ENCODE measurements at places on chromosomes 1 and 21.

- DNase-seq = no peak
Observed at GRCh38 chr1:224407571-224408293, 26.9 kb downstream of the WDR26 start.

GRCh38 chr1:12251442-12251841 lies 21.6 kb downstream of the VPS13D start:
- no peak for DNase-seq

GRCh38 chr1:175683491-175684298 lies 59.7 kb downstream of the TNR start:
- DNase-seq = no peak

- DNase-seq = no peak
Observed at GRCh38 chr1:45880930-45881329, 77.5 kb downstream of the MAST2 start.

- no peak for DNase-seq
Observed at GRCh38 chr1:45430490-45430889, 60.5 kb downstream of the TESK2 start.

DNA sequence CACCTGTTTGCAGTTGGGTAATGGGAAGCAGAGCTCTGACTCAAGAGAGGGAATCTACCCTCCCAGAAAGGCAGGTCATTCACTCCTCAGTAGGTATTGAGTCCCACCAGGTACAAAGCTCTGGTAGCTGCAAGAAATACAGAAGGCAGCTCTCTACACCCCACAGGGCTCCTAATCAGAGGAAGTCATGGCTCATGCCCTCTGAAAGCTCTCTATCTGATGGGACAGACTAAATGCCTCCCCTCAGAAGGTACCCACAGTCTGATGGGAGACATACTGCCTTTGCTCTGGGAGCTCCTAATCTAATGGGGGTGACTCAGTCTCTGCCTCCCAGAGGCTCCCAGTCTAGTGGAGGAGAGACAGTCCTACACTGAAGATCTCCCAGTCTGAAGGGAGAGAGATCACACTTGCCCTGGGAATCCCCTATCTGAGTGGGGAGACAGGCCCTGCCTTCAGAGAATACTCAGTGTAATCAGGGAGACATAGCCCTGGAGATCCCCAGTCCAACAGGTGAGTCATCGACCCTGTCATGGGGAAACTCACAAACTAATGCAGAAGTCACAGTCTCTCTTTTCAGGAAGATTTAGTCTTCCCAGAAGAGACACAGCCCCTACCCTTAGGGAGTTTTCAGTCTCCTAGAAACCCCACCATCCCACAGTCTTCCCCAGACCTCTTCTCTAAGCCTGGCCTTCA lies 23.7 kb downstream of the CAMK1G start:
- DNase-seq = no peak

DNA sequence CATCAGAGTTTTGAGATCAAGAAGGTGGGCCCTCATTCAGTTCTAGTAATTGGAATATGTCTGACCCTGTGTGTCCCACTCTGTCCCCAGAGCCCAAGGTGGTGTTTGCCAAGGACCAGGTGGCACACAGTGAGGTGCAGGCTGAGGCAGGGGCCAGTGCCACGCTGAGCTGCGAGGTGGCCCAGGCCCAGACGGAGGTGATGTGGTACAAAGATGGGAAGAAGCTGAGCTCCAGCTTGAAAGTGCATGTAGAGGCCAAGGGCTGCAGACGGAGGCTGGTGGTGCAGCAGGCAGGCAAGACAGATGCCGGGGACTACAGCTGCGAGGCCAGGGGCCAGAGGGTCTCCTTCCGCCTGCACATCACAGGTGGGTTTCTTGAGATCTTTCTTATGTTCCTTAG lies 35.2 kb downstream of the OBSCN start:
- no peak for DNase-seq

DNA sequence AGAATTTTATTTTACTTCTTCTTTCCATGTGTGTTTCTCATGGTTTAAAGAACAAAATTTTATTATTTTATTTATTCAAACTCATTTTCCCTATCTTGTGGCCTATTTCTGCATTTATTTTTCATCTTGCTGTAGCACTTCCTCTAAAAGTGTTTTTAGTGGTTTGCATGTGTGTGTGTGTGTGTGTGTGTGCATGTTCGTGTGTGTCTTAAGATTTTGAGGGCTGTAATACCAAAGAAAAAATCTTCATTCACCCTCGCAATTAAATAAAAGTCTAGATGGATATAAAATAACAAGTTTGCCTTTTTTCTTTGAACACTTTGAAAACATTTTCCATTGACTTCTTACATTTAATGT lies 24.6 kb upstream of the FCRL3 start:
- DNase-seq = peak; percentile 14

All from Jurkat, Clone E6-1 (cell line).